AG08395 (cell line): ENCODE measurements at places on chromosomes 5 and 9.

DNA sequence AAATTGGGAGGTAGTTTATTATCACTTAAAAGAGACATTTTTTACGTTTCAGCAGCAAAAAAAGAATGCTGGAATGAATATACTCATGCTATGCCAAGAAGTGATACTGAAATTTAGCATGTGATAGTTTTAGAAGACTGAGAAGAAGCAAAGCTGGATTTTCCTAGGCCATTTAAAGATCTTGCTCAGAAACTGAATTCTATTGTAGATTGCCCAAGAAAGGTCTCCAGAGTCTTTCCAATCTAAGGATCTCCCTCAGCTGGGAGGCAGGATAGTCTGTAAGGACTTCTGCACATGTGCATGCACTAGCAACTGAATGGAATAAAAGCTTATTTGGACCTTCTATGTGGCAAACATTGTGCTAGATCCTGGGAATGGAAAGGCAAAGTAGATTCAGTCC, 334.5 kb downstream of the DTWD2 start:
- no peak for DNase-seq

DNA sequence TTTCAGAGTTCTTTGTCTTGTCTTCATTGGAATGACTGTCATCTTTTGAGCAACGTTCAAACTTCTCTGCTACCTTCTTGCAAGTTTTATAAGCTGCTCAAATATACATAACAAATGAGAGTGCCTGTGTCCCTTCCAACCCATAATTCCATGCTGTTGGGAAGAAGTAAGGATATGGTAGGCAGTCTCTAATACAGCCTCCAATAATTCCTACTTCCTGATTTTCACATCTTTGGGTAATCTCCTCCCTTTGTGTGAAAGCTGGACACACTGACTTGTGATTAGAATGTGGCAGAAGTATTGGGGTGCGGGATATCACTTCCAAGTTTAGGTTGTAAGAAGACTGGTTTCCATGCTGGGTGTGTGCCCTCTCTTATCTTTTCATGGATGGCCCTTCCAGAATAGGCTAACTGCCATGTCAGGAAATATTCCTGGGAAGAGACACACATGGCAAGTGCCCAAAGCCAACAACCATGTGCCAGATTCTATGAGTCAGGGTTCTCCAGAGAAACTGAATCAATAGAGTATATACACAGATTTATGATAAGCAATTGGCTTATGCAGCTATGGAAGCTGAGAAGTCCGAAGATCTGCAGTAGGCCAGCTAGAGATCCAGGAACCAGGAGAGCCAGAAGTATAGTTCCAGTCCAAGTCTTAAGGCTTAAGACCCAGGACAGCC, 531.3 kb downstream of the NTRK2 start:
- DNase-seq = peak; percentile 9

- DNase-seq = no peak
These were observed 1277.5 kb downstream of the EFNA5 start for GRCh38 chr5:106393276-106393675.

GRCh38 chr9:38687389-38687842, 32.5 kb downstream of the FAM240B start:
- no peak for DNase-seq

DNA sequence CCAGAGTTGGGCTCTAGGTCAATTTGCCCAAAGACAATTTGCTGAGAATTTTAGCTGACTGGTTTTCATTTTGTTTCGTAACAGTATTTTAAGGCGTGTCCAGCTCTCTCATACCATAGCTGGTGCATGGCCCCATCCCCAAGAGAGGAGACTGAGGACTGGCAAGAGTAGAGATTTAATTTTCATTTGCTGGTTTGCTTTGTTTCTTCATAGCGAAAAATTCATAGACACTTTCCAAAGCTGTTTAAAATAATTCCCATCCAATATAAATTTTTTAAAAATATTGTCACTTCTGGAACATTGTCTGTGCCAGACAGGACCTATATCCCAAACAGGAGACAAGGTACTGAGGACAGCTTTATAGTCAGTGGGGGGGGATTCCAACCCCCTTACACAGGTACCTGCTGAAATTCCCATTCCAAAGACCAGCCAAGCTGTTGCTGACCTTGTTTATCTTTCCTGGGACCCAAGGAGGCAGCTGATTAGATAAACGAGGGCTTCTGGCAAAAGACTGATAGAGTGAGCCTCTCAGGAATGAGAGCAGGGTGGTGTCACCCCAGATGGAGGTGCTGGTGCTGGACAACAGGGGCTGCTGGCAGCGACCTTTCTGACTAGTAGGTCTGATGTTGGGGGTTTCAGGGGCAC, 6.8 kb upstream of the ANGPTL2 start:
- DNase-seq = no peak

- peak; percentile 95 for DNase-seq
These were observed at the start of gene MAPK9 for GRCh38 chr5:180291943-180292831. Gene MAPK9 (minus strand): TSS chr5:180292083. CDS start chr5:180280561, 11,522 bp downstream.

GRCh38 chr9:77592476-77592875, 55.6 kb downstream of the GNA14 start:
- DNase-seq = no peak

- DNase-seq = no peak
These were observed 321.4 kb downstream of the MSX2 start for GRCh38 chr5:175045820-175046219.

- no peak for DNase-seq
These were observed 3.2 kb downstream of the SURF2 start for GRCh38 chr9:133359399-133360175.

DNA sequence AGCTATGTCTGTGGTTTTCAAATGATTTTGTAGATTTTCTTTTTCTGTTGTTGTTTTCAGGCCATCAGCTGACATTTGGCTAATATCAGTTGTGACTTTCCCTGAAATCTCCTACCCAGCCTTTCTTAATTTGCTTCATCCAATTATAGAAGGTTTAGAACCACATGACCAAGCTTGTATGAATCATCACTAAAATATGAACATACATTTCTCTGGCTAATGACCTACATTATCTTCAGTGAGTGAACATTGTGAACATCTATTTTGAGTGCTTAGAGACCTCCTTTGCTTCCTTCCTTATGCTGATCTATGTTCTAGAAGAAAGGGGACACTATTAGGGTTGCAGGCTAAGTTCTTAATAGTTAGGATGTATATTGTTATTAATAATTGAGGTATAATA, 532.5 kb downstream of the RAB3C start:
- peak; percentile 12 for DNase-seq

- DNase-seq = no peak
These were observed 36.5 kb downstream of the KCNIP1 start for GRCh38 chr5:170540271-170540670.

DNA sequence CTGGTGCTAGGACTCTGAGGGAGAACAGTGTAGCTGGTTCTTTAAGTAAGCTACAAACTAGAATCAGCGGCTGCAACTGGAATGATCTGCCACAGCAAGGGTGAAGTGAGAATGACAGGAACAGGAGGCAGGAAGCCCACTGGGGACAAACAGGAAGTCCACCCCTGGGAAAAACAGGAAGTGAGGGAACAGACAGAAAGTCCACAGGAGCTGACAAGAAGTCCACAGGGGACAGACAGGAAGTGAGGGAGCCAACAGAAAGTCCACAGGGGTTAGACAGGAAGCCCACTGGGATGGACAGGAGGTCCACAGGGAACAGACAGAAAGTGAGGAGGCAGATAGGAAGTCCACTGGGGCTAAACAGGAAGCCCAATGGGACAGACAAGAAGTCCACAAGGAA, 15.5 kb downstream of the ADAMTS16 start:
- no peak for DNase-seq

DNA sequence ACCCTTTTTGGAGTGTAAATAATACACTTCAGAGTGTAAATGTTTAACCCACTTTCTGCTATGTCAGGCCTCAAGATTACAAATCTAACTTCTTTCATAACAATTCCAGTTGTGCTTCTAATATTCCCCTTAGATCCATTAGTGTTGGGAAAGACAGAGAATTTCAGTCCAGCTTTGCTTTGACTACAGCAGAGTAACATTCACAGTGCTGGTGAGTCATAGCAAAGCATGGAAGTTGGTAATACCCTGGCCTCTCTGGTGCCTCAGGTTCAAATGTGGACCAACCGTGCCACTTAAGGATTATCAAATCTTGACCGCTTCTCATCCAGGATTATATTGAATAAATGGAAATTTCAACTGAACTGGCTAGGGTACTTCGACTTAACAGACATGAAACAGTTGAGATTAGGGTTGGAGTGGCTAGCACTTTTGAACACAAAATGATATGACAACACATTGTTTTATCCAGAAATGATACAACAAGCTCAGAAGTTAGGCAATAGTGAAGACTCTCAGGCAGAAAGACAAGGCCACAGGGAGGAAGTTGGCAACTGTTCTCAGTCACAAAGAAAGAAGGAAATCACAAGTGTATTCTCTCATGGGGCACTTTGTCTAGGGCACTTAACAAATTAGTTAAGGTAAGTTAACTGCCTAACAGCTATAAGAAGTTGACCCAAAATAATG, 24.4 kb upstream of the RASA1 start:
- DNase-seq = peak; percentile 62

DNA sequence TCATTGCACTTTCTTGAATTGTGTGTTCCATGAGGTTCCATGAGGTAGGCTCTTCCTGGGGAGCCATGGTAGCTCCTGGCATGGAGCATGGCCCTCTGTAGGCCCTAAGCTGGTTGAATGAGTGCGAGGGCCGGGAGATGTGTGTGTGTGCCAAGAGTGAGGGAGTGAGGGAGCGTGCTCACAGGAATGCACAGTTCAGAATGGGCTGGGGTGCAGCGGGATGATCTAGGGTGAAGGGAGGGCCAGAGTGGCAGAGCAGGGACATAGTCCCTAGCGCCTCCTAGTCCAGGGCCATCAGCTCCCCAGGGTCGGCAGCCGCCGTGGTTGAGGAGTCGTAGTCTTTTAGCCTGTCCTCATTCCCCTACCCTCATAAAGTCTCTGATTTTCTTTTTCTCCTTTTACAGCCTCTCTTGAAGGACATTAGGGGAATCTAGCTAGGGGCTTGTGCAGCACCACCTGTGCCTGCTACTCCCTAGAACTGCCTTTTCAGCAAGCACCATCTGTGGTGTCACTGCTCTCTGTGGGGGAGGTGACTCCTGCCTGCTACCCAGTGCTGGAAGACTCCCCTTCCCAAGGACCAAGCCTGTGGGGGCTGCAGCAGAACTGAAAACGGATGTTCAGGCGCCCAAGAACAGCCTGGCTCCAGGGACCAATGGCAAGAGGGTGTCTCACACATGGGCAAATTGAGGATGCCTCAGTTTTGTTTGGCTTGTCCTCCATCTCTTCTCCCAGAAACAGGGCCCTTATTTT, 65.3 kb upstream of the PPARGC1B start:
- DNase-seq = no peak

GRCh38 chr5:141437221-141437620, 6.9 kb downstream of the PCDHGA12 start:
- no peak for DNase-seq

DNA sequence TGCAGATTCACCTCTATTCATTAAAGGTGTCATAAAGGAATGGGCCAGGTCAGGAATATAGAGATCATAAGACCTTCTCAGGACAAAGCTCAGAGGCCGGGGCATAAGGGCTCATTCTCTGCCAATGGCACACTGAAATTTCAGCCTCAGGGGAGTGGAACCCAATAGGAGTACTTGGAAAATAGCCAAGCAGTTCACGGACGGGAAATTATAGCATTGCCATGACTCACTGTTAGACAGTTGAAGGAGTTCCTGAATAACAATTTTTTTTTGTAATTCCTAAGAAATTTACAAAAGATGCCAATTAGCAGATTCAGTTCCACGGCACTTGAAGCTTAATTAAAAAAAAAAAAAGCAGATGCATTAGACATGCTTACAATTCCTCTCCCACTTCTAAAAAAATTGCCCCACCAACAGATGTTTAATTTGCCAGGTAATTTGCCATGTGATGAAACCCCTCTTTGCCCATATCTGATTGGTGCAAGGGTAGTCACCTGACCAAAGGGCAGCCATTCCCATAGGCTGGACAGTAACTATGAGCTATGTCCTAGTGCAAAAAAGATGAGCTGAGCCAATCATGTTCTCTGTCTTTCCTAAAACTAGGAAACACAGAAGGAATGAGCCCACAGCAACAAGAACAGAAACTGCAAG, 58.6 kb downstream of the PTCD2 start:
- peak; percentile 70 for DNase-seq

- no peak for DNase-seq
These were observed 37.9 kb downstream of the NRG2 start for GRCh38 chr5:140005145-140005591.

- no peak for DNase-seq
These were observed 226.0 kb upstream of the PTGER4 start for GRCh38 chr5:40453689-40454088.

DNA sequence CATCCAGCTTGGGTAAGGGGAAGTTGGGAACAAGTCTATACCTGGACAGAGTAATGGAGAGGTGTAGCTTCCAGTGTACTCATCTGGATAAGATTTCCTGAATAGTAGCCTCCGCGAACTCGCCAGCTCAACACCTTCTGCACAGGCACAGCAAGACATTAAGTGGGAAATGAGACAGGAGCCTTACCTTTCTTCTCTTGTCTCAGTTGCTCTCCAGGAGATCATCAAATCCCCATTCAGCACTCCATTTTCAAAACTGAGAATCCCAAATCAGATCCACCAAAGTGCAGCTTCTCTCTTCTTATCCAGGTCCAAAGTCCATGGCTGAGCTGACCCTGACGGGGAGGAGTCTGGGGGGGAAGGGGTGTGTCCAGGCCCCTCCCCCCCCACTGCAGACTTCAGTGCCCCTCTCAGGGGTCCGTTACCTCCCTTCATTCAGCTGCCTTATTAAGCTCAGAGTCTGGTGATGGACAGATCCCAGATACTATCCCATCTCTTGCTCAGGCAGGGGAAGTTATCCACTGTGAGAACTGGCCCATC, 5.9 kb upstream of the MGAT1 start:
- no peak for DNase-seq

DNA sequence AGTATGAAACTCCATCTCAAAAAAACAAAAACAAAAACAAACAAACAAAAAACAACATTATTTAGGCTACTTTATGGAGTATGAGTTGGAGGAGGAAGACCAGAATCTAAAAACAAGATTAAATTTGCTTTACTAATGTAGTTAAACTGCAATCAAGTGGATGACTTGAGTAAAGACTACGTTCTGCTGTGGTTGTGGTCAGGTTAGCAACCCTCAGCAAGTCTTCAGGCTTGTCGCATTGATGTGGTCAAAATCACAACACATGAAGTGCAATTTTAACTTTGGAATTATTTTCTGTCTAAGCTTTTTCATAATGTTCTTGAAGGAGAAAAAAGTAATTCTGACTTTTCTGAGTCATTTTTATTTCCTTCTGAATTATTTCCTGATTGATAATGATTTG, 43.1 kb downstream of the PDE6A start:
- DNase-seq = no peak

GRCh38 chr9:136748666-136749611, 614 bp upstream of the LCN6 start:
- no peak for DNase-seq

GRCh38 chr5:58794875-58795274, 212.0 kb downstream of the RAB3C start:
- DNase-seq = no peak

DNA sequence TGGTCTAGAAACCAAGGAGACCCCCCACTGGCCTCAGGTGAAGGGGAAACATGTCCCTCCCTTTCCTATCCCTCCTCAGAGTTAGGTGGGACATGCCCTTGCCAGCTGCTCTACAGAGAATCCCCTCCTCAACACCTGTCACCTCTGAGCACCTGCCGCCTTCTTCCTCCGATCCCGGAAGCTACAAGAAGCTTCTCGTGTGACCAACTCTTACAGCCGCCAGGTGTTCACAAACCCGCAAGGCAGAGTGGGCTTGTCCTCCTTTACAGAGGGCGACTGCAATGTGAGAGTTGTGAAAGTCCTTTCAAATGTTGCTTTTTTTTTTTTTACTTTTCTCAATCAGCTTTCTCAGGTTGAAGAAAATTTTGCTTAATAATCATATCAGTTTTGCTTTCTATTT, 3.7 kb upstream of the ICE1 start:
- DNase-seq = no peak
